SW 1271 (cell line): ENCODE measurements at places on chromosomes 3 and 15.
A peak's percentile ranks its signal among the peaks of the same experiment; 100 is the strongest.

DNA sequence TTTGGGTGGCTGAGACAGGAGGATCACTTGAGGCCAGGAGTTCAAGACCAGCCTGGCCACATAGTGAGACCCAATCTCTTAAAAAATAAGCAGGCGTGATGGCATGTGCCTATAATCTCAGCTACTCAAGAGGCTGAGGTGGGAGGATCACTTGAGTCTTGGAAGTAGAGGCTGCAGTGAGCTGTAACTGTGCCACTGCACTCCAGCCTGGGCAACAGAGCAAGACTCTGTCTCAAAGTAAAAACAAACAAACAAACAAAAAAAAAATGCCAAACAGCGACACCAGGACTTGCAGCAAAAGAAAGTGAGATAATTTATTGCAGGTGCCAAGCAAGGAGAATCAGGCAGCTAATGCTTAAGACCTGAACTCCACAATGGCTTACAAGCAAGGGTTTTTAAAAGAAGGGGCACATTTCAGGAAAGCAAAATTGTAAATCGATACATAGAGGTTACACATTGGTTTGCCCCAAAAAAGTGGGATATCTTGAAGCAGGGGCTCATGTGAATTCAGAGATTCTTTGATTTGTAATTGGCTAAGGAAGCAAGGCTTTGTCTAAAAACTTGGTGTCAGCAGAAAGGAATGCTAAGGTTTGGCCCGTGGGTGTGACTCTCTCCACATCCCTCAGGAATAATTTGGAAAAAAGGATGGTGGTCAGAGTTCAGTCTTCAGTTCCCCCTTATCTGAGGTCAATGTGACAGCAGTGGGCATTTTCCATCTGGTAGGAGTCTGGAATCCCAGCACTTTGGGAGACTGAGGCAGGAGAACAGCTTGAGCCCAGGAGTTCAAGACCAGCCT is 5.2 kb upstream of the MPI start:
- DNase-seq, result no peak

- DNase-seq, result no peak
Observed at GRCh38 chr15:49044002-49044401, 2.2 kb downstream of the SECISBP2L start.

GRCh38 chr3:132228923-132229322 is 88.3 kb upstream of the ACP3 start:
- DNase-seq, result no peak

GRCh38 chr3:13281507-13282357 is 138.4 kb downstream of the NUP210 start:
- peak; percentile 79 for DNase-seq

- DNase-seq, result no peak
Observed at GRCh38 chr3:130748981-130749380, 2.4 kb upstream of the PIK3R4 start.

- no peak for DNase-seq
Observed at GRCh38 chr3:73385568-73385967, 239.2 kb downstream of the PDZRN3 start.

- no peak for DNase-seq
Observed at GRCh38 chr15:63056829-63057228, 14.3 kb downstream of the TPM1 start.

DNA sequence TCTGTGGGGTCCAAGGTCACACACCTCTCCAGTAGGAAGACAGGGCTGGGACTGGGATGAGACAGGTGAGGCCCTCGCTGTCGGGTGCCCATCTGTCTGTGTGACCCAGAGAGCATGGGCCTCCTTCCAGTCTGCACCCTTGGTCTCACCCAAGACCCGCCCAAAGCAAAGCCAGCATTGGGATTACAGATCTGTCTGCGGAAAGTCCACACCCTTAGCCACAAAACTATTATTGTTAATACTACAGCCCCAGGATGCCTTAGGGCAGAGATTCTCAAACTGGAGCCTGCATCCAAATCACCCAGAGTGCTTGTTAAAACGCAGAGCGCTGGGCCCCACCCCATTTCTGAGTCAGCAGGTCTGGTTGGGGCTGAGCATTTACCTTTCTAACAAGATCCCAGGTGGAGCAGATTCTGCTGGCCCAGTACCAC is 58.5 kb upstream of the ZNF148 start:
- DNase-seq, result no peak

GRCh38 chr3:66227915-66228314 is 7.1 kb downstream of the SLC25A26 start:
- DNase-seq, result no peak

DNA sequence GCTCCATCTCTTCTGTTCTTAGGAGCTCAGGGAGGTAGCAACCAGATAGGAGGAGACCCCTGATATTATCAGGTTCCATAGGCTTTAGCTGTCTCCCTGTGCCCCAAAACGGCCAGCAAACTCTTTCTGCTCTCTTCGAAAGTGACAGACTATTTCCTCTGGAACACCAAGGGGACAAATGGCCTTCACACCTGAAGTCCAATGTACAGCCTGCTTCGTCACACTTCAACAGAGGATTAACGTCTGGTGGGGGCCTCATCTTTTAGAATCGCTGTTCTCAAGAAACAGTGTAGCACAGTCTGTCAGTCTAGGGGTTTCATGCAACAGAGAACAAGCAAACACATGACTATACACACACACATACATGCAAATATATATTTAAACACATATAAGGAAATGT is 152.4 kb upstream of the SETMAR start:
- DNase-seq, result no peak

DNA sequence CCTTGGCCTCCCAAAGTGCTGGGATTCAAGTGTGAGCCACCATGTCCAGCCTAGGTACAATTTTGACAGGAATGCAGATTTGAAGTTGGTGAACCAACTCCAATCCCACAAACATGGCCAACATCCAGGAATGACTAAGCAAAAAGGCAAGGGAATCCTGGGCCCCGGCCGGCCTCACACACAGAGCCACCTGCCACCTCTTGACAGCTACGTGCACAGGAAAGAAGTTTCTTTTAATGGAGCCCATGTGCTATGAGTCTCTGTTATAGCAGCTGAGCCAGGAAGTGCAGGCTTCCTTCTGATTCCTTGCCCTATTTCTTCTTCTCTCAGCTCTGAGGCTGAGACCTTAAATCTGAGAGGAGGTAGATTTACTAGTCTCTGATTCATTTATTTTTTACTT is 8.8 kb downstream of the TMEM40 start:
- no peak for DNase-seq

- no peak for DNase-seq
Observed at GRCh38 chr3:123800362-123800682, 83.8 kb downstream of the MYLK start.

DNA sequence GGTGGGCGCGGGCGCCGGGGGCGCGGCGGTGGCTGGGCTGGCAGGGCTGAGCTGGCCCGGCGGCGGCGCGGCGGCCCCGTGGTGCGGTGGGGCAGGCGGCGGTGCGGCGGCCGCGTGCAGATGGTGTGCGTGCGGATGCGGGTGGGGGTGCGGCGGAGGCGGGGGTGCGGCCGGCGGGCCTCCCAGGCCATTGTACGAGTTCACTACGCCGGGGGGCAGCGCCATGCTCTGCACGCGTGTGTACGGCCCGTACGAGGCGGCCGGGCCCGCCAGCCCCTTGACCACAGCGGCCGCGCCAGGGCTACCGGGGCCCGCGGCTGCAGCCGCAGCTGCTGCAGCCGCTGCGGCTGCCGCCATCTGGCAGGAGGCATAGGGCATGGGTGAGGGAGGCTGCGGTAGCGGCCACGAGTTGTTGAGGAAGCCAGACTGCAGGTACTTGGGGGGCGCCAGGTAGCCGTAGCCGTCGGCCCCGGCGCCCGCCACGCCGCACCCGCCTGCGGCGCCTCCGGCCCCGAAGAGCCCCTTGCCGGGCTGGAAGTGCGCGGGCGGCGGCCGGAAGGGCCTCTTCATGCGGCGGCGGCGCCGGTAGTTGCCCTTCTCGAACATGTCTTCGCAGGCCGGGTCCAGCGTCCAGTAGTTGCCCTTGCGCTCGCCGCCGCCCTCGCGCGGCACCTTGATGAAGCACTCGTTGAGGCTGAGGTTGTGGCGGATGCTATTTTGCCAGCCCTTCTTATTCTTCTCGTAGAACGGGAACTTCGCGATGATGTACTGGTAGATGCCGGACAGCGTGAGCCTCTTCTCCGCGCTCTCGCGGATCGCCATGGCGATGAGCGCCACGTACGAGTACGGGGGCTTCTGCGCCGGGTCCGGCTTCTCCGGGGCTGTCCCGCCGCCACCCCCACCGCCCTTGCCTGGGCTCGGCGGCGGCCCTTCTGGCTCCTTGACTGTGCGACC is 951 bp downstream of the FOXL2 start:
- no peak for DNase-seq

GRCh38 chr3:17747174-17747889 is 4.9 kb upstream of the TBC1D5 start:
- DNase-seq, result no peak

DNA sequence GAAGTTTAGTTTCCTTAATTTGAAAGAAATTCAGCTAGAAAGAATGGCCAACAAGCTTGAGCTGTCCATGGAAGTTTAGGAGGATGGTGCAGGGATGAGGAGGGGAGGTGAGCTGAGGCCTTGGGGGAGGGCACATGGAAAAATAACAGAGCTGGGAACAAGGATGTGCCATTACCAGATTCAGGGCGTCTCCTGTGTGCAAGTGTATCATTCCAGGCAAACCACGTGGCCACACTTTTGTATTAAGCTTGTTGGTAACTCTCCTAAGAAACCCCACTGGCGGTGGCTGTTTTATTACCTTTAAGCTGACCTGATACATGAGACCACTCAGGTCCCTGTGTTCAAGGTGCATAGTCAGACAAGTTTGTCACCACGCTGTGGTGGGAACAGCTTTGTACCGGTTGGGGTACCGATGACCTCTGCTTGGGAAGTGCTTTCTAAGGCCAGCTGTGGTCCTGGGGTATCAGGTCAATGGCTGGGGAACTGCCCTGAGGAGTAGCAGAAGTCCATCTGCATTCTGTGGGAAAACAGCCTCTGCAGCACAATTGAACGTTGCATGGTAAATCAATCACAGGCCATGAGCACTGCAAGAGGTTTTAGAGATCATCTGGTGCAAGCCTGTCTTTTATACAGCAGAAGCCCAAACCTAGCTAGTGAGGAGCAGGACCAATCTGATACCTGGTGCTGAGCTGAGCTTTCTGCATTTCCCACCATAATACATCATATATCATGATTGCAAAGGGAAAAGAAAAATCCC is 235.5 kb downstream of the THSD4 start:
- DNase-seq, result no peak

- DNase-seq, result peak; percentile 62
Observed at GRCh38 chr3:140898340-140899180, 43.1 kb upstream of the SLC25A36 start.

- DNase-seq, result no peak
Observed at GRCh38 chr15:44489464-44489863, 47.5 kb upstream of the EIF3J start.

DNA sequence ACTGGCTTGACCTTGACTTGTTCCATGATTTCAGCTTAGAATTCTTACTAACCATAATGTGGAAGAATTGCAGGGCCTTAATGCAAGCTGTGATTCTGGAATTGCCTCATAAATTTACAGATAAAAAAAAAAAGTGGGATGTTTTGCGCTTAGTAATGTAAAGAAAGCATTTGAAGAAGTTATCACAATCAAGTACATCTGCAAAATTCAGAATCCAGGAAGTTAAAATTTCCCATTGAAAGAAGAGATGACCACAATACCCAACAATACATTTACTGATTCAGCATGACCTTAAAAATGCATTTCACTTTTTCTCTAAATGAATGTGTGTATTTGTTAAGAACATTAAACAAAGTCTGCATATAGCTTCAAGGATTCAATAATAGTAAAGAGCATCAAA is 65.1 kb upstream of the CCNL1 start:
- DNase-seq, result no peak
